ENCODE measurements at places on chromosomes 7 and 10.

- DNase-seq, result peak; percentile 43
Observed at GRCh38 chr10:127243490-127244272, 47.3 kb upstream of the INSYN2A start.

- DNase-seq, result no peak
Observed at GRCh38 chr7:36301914-36302771, 87.5 kb upstream of the ANLN start.

- peak; percentile 25 for DNase-seq
Observed at GRCh38 chr10:119030421-119031250, 1.1 kb downstream of the NANOS1 start.

GRCh38 chr7:139181404-139181803 is 49.6 kb upstream of the UBN2 start:
- DNase-seq, result no peak

DNA sequence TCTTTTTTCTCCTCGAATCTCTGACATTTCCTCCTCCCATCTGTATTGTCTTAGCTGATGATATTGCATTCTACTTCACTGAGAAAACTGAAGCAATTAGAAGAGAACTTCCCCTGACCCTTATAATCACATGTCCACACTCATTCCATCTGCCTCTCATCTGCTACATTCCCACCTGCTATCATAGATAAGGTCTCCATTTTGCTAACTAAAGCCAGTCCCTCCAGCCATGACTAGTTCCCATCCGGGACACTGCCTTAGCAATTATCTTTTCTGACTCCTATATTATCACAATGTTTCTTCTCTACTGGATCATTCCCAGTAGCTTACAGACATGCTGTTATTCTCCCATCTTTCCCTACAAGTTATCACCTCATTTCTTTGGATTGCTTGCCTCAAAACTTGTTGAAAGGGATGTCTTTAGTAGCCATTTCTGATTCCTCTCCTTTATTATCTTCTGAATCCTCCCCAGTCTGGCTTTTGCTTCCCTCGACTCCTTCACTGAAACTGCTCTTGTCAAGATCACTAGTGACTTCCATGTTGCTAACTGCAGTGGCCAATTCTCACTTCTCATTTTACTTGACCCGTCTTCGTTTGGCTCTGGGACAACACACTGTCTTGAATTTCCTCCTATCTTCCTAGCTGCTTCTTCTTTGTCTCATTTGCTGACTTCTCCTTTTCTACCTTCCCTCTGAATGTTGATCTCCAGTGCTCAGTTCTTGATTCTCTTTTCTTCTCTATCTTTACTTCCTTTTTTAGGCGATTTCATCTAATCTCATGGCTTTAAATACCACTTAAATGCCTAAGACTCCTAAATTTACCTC is 35.9 kb downstream of the FZD1 start:
- no peak for DNase-seq

DNA sequence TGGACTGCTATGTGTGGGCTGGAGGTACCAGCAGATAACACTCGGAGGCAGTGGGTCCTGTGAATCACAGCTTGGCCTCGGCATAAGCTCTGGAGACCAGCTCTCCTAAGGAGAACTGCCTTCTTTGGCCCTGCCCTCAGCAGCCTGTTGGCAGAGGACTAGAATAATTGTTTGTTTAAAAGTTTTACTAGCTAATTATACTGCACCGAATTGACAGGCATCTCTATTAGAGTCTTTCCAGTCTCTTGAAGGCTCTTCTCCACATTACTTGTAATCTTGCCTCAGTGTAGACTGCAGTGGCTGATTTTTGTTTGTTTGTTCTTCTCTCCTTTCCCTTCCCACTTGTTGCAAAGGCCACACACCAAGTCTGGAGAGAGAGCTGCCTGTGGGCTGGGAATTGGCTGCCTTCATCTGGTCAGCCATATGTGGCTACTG is 183.2 kb downstream of the AUTS2 start:
- DNase-seq, result no peak

DNA sequence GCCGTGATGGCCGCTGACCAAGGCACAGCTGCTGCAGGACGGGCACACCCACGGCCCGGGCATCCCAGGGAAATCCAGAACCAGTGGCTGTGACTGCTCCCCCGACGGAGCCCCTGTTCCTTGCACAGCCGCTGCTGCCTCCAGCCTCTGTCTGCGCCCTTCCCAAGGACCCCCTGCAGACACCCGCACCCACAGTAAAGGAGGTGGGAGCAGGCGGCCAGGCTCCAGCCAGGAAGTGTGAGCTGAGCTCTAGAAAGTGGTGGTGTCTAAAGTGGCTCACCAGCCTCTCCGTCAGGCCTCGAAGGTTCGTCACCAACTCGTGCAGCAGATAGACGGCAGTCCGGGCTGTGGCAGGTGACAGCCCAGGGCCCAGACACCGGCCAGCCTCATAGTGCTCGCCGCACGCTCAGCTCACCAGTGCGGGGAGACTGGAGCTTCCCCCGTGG is 306.7 kb downstream of the DNAJB6 start:
- no peak for DNase-seq

GRCh38 chr7:55160539-55160938 is 141.7 kb downstream of the EGFR start:
- peak; percentile 86 for DNase-seq

DNA sequence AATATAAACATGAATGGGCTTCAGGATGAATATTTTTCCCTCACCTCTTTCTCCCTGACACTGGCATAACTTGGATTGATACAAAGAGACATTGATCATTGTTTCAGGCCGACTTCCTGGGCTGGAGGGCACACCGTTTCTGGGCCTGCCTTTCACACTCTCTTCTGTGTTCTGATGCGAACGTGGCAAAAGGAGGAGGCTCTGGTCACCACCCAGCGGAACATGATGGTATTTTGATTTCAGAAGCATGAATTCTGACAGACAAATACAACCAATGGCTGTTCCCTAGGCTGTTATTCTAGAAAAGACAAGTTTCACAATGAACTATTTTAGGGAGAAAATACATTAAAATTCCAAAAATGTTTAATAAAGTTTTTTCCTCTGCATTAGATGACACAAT is 534.5 kb upstream of the MKI67 start:
- no peak for DNase-seq

DNA sequence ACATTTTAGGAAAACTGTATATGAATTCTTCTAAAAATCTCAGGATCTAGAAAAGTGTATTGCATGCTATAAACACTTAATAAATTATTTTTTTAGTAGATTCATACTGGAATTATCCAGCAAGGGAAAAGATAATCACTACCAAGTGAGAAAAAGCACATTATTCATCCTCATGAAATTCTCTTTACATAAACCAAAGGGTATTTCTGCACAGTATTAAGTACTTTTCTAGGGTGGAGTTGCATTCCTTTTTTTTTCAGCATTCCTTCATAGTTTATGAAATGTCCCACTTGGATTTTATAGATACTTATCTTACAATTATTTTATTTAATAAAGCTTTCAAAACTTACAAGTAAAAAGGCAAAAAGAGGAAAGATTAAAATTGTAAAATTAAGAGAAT is 403.3 kb downstream of the HGF start:
- DNase-seq, result no peak

DNA sequence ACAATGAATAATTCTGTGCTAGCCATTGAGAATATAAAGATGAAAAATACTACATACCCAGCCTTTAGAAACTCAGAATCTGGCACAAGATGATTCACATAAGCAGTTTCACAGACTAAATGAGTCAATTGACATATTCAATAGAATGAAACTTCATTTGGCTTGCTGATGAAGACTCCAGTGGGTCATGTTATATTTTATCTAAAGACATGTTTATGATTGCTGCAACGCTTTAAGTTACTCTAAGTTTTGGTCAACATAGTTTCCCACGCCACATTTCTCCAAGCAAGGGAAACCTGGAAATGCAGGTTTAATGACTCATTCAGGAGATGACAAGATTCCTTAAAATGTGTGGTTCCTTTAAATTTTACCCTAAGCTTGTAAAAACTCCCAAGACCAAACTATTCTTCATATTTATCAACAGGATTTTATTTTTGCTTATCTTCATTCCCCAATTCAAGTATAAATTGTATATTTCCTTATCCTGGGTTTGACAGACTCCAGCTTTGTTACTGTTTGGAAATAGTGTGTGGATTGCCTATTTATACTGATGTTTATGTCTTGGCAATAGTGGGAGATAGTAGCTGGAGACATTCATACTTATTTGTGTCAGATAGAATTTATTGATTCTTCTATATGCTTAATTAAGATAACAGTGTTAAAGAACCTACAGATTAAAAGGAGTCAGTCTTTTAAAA is 6.6 kb downstream of the SEMA3A start:
- DNase-seq, result no peak

GRCh38 chr7:105805447-105806019 is 70.9 kb downstream of the ATXN7L1 start:
- DNase-seq, result peak; percentile 16

DNA sequence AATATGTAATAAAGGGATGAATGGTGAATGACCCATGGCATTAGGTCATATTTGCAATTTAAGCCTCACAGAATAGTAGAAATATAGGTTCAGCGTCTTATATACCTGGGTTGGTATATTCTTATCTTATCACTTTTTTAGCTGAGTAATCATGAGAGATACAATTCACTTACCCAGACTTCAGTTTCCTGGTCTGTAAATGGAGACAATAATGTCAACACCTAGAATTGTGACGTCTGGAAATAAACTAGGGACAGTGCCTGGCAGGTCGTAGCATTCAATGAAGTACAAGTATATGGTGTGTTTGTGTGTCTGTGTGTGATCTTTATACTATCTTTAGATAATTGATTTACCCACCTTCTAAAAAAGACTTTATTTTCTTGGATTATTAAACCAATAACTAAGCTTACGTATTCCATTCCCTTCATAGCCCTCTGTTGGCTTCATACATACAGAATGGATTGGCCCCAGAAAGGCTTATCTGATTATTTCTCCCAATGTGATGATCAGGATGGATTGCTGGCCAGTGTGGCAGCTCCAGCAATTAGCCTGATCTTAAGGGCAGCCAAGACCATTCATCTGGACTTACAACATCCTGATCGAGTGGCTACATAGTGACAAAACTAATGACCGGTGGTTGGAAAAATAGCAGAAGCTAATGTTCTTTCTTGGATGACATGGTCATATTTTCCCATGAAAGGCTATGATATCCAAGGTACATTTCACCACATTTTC is 121.2 kb upstream of the NPVF start:
- no peak for DNase-seq

DNA sequence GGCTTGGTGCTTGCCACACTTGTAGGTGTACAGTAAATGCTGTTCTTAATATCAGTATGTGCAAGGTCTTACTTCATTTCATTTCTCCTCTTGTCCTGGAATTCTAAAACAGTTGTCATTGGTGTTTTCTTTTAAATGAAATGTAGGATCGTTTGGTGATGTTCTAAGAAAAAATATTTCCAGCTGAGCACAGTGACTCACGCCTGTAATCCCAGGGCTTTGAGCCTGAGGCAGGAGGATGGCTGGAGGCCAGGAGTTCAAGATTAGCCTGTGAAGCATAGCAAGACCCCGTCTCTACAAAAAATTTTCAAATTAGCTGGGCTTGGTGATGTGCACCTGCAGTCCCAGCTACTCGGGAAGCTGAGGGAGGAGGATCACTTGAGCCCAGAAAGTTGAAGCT is 32.6 kb upstream of the ELN start:
- peak; percentile 49 for DNase-seq

GRCh38 chr10:16988900-16989299 is 140.7 kb downstream of the CUBN start:
- no peak for DNase-seq

- DNase-seq, result no peak
Observed at GRCh38 chr7:48170506-48170905, 752 bp upstream of the ABCA13 start.

DNA sequence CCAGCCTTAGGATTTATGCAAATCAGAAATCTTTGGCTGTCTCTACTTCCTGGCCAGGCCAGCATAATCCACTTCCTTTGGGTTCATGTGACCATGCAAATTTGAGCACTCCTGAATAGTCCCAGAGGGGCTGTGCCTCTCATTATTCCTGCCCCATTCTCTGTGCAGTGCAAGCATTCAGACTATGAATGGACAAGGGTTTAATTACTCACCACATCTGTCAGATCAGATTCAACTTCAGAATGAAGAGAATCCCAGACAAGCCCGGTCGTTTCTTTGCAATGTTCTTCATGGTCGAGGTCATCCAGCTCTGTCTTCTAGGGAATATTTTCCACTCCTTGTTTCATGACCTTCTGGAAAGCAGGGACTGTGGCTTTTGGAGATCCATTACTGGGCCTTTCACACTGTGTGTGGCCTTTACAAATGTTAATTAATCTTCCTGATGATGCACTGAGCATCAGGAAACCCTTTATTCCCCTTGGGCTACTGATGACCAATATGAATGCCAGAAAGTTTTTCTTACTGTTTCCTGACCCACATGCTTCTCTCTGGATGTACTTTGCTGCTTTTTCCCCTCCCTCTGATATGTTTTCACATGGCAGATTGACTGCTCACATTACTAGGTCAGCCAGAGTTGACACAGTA is 217.6 kb upstream of the TCF7L2 start:
- no peak for DNase-seq

GRCh38 chr10:58952747-58953466 is 223.5 kb upstream of the PHYHIPL start:
- DNase-seq, result peak; percentile 66

DNA sequence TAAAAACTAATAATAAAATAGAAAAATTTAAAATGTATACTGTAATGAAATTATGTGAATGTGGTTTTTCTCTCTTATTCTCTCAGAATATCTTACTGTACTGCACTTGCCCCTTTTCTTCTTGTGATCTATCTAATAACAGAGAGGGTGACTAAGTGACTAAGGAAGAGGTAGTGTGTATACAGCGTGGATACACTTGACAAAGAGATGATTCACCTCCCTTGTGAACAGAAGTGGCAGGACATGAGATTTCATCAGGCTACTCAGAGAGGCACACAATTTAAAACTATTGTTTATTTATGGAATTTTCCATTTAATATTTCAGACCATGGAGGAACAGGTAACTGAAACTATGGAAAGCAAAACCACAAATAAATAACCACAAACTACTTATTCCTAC is 806.6 kb upstream of the GHITM start:
- DNase-seq, result no peak

GRCh38 chr10:13707156-13707881 is 120.6 kb downstream of the PRPF18 start:
- peak; percentile 85 for DNase-seq

DNA sequence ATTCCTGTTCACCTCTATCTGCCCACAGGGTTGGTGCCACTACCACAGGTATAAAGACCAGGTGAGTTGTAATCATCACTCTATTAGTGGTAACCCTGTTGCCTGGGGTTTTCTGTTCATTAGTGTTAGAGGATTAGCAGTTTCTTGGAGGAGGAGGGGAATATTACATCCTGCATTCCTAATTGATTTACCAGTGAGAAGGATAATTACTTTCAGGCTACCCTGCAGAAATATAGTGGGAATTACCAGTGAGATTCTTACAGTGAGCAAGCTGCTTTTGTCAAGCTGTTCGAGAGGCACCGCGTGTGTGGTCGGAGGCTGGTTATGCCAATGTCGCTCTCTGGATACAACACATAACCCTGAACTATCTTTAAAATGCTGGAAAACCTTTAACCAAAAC is 280.7 kb downstream of the SORCS3 start:
- DNase-seq, result no peak

GRCh38 chr10:132710036-132710686 is 75.8 kb downstream of the NKX6-2 start:
- DNase-seq, result no peak

Data from brain microvascular endothelial cell (primary cell).